ENCODE measurements at places on chromosomes 12 and 14.

- no peak for DNase-seq
These were observed 152.3 kb downstream of the RAD51B start for GRCh38 chr14:67971627-67972625.

- DNase-seq = no peak
These were observed 25.1 kb downstream of the CCNK start for GRCh38 chr14:99506276-99506675.

GRCh38 chr14:38866461-38866860, 236.6 kb downstream of the SEC23A start:
- no peak for DNase-seq

GRCh38 chr12:57237596-57237931, 8.1 kb downstream of the SHMT2 start:
- no peak for DNase-seq

GRCh38 chr14:32018391-32019092, 58.6 kb upstream of the ARHGAP5 start:
- DNase-seq = no peak

GRCh38 chr12:57118711-57119271, 7.6 kb upstream of the STAT6 start:
- DNase-seq = no peak

DNA sequence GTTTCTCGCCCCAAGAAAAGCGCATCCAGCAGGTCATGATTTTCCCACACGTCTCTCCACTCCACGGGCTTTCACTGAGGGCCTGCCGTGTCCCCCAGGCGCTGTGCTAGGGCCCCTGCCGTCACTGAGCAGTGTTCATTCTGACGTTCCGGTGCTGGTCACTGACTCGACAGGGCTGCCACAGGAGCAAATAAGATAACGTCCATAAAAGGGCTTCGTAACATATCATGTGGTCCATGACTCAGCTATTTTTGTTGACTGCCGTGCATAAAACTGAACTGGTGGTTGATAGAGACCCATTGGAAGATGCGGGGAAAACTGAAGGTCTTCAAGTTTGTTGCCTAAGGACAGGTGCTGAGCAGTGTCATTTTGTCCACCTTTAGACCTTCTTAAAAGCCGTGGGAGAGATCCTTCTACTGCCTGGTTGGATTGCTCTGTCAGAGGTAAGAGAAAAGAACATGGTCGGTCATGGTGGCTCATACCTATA, 46.3 kb downstream of the ADGRD1 start:
- DNase-seq = no peak

DNA sequence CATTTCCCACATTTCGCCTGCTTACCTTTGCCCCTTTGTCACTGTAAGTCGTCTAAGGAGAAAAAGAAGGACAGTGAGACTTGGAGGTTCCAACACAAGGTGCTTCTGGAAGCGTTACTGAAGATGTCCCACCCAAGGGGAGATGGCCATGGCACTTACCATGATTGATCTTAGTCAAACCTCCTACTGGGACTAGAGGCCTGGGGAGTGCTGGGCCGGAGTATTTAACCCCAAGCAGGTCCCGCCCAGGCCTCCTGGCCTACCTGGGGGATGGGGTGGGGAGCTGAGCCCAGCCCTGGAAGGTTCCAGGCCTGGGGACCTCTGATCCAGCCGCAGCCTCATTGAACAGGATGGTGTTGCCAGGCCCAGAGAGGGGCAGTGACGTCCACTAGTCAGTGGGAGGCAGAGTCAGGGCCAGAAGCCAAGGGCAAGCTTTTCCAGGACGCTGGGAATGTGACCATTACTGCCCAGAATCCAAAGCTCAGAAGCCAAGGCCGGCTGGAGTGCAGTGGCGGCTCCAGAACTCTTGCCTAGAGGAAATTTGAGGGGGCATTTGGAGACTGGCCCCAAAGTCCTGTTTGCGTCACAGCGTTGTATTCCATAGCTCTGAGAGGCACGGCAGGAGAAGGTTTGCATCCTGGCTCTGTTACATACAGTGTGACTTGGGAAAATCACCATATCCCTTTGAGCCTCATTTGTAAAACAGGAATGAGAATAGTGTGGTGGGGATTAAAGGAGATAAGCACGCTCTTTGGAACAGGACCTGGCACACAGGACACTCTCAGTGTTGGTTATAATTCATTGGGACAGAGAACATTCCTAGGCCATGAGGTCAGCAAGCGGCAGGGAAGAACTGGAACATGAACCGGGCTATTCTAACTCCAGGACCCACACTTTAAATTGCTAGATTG, at the start of gene HPD:
Gene HPD (minus strand): TSS at position 198 of the 911 bp plus-strand sequence. CDS start 36 bp downstream, at position 162.
- peak; percentile 73 for DNase-seq

All from H7 (cell line).